ENCODE measurements at places on chromosomes 7 and 10. TPM values are rescaled to one million over a fixed set of nuclear protein-coding genes. Genes with fewer than 3 reads are reported as not detected.

GRCh38 chr7:43650457-43651052 is 67.6 kb downstream of the STK17A start:
- peak; percentile 73 for DNase-seq

- DNase-seq: no peak
These were observed 124.2 kb downstream of the BUB3 start for GRCh38 chr10:123278445-123278844.

Gene CPA2
- total RNA-seq: not detected

- DNase-seq: no peak
These were observed 84.3 kb downstream of the CREM start for GRCh38 chr10:35210961-35211360.

DNA sequence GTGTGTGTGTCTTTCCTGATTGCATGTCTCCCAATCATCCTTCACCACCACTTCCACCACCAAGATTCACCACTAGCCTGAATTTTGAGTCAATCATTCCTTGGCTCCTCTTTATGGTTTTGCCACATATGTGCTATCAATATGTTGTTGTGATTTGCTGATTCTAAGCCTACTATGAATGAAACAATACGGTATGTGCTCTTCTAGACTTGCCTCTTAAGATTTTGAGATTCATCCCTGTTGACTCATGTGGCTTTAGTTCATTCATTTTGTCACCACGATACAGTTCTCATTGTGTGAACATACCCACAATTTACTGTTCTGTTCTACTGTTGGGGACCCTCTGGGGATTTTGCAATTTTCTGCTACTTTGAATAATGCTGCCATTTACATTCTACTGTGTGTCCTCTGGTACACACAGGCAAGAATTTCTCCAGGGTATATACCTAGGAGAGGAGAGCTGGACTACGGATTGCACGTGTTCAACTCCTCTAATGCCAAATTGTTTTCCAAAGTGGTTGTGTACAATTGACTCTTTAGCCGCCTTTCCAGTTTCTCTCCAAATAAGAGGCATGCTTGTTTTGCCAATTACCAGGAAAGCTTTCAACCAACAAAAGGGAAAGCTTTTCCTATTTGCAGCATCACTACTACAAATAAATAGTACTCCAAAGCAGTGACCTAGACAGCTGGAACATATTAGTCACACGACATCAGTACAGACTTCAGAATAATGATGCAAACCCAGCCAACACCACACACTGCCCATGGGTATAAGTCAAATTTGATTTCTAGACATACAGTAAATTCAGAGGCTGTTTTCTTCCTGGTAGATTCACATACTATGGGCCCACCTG is 30.0 kb downstream of the SGMS1 start:
- DNase-seq: peak; percentile 88

DNA sequence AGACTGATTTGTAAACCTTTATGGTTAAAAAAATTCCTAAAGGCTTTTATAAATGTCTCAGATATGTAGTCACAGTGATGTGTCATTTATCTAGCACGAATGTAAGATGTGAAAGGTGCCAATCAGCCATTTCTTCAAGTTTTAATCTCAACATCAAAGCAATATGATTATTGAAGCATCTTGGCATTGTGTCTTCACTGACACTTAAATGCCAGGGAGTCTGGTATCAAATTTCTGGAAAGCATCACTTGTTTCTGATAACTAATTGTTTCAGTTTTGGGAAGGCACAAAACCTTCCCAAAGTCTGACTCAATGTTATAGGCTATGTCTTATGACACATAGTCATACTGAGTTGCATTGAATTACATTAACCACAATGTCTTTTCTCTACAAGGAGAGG is 492.0 kb upstream of the CNTNAP2 start:
- DNase-seq: peak; percentile 7

GRCh38 chr7:155991470-155991869 is 179.2 kb upstream of the SHH start:
- DNase-seq: no peak

- DNase-seq: no peak
These were observed 157.0 kb downstream of the TAX1BP1 start for GRCh38 chr7:27897001-27897400.

DNA sequence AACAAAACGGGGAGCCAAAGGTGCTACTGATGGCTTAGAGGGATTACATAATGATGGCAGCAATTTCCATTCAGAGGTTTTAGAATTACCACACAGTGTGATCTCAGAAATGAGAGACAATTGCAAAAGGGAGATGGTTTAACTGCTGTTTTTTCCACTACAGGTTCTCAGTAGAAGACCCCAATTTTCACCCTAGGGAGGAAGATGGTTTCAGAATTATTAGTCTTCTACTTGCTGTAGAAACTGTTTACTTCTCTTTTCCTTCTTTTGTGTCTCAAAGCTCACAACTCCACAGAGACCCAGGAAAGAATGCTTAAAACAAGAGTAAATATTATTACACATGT is 226.5 kb downstream of the INHBA start:
- DNase-seq: no peak

Gene XRCC2
- 7.9 TPM for total RNA-seq

DNA sequence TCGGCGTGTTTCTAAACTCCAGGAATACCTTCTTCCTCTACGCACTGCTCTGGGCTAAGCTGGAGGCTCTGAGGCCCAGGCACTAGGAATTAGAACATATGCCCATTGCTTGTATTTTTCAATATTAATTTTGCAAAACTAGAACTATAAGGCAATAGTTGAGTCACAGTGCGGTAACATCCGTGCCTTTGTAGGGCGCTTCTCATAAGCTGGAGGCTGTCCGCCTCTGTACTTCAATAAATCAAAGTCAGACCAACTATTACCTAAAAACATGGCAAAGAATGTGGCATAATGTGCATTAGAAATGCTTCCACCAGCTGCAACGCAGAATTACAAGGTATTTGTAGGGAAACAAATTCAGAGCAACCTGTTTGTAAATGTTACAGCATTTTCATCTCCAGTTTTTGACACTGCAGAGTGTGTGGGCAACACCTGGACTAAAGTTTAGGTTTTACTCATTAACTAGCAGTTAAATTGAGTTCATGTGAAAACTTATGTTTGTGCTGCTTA is 440 bp upstream of the MINDY3 start:
- no peak for DNase-seq

GRCh38 chr10:45809837-45810236 is 37.5 kb downstream of the AGAP4 start:
- peak; percentile 15 for DNase-seq

DNA sequence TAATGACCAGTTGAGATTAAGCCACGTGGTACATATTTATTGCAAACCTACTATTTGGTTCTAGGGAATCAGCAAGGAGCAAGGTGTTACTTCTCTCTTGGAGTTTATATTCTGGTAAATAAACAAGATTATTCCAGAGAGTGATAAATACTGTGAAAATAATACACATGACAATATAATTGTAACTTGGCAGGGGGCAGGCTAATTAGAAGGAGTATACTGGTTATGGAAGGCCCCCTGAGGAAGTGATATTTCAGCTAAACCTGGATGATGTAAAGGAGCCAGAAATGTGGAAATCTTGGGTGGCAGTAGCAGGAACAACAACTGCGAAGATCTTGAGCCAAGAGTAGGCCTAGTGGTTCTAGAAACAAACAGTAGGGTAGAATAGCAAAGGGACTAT is 111.8 kb downstream of the SDK1 start:
- DNase-seq: no peak

DNA sequence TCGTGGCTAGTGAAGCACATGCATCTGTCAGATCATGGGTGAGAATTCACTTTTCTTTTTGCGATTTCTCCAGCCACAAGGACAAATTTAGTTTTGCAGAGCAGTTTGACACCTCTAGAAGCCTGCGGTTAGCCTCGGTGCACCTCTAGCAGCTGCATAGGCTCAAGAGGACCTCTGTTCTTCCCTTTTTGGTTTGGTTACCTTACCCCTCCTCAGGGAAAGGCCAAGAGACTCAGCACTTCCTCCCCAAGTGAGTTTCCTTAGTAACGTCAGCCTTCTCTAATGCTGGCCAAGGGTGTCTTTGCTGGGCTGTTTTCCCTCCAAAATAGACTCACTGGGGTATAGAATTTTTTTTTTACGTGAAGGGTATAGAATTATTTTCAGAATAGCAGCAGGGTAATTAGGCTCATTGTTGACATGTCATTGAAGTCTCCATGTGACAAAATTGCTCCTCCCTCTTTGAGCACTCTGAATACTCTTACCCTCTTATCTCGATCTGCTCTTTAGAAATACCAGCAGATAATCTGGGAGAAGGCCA is 97.8 kb downstream of the AUTS2 start:
- no peak for DNase-seq

Gene FAM180A
- 6.4 TPM for total RNA-seq

Gene PON1
- not detected for total RNA-seq

DNA sequence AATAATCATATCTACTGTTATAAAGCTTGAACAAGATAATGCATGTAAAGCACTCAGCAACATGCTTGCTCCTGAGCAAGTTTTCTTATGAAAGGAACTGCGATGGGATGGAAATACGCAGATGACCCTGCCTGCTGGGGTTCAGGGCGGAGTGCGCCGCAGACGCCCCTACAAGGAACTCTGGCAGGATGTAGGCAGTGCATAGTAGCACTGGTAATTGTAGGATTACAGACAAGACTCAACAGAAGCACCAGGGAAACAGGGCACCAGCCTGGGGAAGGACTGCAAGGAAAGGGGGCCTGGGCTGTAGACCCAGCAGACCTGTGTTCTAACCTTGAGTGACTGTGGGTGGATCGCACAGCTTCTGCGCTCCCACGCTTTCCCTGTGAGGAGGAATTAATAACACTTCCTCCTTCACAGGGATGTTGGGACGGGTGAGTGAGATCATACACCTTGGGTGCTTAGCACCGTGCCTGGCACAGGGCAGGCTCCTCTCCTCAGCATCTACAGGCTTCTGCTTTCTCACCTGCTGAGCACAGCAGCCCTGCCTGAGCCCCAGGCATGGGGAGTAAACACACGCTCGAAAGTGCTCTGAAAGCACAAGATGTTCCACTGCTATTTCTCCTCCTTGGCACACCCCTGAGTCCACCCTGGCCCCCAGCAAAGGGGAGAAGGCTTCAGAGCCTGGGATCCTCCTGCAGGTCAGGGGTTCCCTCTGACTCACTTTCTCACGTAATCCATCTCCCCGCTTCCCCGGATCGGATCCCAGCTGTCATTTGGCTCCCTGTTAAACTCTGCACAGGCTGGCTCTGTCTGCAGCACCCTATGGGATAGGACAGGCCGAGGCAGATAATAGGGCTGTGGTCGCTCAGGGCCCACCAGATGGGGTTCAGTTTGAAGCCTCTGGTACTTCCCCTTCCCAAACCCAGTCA is 19.2 kb downstream of the ITPRIP start:
- no peak for DNase-seq

Data from RPMI7951 (cell line).